ENCODE measurements at places on chromosomes 16 and 17.

DNA sequence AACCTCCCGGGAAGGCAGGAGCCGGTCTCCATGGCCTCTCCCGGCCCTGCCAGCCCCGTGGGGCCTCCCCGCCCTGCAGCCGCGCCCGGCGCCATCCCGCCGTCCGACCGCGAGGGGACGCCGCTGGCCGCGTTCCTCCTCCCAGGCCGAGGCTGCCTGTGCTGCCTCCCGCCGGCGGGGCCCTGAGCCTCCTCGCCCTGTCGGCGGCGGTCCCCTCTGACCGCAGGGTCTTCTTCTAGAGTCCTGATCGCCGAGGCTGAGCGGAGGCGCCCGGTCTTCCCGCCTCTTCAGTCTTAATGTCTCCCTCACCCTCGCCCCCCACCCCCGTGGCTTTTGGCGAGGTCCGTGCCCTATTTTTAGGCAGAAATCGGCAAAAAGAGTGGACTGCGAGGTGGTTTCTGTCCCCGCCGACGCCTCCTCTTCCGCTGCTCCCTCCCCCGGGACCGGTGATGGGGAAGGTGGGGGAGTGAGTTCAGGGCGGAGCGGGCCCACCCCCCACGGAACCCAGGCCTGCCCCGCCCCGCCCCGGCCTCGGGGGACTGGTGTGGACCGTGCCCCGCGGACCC is 794 bp upstream of the CPNE7 start:
- DNase-seq: peak; percentile 23

GRCh38 chr16:84262031-84262430 is 22.2 kb upstream of the KCNG4 start:
- DNase-seq: no peak

DNA sequence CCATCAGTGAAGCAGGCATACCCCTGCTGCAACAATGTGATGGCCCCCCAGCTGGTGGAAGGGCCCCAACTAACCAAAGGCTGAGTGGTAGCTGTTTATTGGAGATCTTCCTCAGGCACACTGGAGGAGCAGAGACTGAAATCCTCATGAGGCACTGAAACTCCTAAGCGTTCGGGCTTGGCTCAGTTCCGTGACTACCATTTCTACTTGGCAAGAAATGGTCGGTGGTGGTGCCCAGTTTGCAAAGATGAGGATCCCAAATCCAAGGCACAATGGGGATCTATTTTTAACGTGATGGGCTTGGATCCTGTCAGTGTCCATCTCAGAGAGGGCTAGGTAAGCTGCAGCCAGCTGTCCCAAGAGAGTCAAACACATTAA is 82.8 kb downstream of the TNFRSF13B start:
- no peak for DNase-seq

- DNase-seq: no peak
These were observed 17.1 kb downstream of the MRM3 start for GRCh38 chr17:799261-799660.

DNA sequence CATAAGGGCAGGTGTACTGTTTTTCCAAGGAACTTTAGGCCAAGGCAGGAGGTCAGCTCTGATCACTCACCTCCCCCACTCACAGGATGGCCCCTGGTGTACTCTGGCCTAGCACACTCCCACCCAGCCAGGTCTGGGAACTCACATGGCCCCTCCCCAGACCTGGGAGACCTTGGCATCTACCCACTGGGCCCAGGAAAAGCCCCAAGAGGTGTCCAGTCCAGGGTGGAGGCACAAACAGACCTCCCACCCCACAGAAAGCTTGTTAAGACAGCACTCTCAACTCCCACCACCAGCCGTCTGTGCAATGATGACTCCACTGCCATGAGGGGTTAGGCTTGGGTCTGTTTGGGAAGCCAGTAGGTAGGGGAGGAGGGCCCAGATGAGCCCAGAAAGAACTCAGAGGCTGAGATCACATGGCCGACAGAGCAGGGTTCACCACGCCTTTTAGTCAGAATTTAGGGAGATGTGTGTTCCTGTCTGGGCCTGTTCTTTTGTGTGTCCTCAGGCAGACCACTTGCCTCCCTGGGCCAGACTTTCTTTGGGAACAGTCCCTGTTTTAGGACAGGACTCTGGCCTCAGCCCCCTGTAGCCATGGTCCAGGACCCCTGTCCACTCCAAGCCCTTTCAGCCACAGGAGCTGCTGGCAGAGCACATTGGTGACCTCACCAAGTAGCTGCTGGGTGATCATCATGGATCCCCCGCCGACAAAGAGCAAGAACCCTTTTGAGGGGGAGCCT is 12.1 kb upstream of the CBFB start:
- no peak for DNase-seq

GRCh38 chr16:57270221-57271062 is 14.0 kb downstream of the PLLP start:
- DNase-seq: no peak

DNA sequence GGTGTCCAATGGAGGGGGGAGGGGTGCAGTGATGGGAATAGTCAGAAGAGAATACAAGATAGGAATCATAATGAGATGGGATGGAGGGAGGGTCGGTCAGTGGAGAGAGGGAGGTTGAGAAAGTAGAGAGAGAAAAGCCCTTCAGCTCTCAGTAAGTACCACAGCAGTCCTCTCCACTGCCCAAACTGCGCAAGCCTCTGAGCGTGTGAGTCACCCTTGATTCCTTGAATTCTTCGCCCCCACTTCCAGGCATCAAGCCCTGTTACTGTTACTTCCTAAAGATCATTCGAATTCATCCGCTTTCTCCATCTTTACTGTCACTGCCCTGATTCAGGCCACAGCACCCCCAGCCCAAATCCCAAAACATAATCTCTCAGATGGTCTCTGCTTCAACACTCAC is 2.5 kb downstream of the GUCY2D start:
- DNase-seq: no peak

Measured in NCI-H2081 (cell line).